ENCODE measurements at places on chromosomes 5 and 9.

- no peak for DNase-seq
These were observed 8.4 kb upstream of the URM1 start for GRCh38 chr9:128362774-128363173.

DNA sequence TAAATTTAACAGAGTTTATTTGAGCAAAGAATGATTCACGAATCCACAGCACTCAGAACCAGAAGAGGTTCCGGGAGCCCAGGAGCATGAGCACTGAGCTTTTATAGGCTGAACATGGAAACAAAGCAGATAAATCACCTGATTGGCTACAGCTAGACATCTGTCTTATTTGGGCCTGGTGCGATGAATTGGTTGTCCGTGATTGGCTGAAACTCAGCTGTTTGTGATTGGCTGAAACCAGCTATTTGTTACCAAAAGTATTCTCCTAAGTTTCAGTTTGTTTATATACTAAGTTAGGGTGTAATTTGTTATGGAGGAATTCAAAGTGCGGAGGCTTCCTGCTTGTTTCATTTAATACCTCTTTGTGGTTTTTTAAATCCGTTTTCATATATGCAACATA, 15.8 kb upstream of the LCP2 start:
- DNase-seq, result no peak

GRCh38 chr5:15132816-15133405, 261.3 kb upstream of the ANKH start:
- no peak for DNase-seq

DNA sequence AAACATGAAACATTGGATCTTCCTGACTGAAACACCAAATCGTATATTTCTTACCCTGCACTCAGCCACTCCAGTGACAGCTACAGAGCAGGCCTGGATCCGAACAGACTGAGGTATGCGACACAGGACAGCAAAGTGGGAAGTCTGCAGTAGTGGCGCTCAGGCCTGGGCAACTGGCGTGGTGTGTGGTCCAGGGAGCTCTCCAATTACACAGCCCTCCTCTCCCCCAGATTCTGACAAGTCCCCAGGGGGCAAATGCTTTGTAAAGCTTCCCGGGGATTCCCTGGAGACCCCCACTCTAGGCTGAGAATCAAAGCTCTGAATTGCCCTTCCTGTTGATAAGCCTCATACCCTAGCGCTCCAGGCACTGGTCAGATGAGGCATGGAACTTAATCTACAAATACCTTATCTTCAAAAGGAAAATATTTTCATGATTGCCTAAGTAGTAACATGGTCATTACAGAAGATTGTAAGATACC, 104.8 kb upstream of the ERCC6L2 start:
- no peak for DNase-seq

- peak; percentile 70 for DNase-seq
These were observed 837 bp downstream of the UIMC1 start for GRCh38 chr5:177005619-177006264.

DNA sequence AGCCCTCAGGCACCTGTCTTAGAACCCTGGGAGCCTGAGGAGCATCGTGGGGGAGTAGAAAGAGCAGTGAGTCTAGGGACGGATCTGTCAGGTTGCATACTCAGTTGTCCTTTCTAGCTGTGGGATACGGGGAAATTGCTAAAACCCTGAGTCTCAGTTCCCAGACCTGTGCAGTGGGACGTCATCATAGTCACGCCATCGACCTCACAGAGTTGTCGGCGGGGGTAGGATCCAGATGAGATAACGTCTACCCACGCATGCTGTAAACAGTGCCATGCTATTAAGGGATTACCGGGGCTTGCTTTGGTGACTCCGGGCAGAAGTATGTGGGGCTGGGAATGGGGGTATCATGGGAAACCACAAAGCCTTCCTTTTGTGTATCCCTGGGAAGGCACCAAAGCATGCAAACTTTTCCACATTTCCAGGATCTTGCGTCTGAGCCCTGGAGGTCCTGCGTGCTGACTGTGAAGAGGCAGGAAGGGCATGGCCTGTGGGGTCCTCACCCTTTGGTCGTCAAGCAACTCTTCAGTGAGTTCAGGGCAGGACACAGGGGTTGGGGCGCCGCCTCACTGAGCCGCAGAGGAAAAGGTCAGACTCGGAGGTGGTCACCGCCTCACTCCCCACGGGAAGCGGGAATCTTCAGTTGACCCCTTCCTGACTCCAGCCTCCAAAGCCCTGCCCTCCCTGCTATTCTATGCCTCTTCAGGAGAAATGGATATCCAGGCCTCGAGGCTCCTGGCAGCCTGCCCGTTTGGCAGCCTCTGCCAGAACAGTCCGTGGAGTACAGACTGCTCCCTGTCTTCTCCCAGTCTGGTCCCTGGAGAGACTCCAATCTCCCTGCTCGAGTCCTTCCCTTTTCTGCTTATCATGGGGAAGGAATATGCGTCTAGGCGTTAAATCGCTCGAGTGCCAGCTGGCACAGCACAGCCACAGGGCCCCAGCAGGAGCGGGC, 186.8 kb upstream of the KLF9 start:
- peak; percentile 97 for DNase-seq

DNA sequence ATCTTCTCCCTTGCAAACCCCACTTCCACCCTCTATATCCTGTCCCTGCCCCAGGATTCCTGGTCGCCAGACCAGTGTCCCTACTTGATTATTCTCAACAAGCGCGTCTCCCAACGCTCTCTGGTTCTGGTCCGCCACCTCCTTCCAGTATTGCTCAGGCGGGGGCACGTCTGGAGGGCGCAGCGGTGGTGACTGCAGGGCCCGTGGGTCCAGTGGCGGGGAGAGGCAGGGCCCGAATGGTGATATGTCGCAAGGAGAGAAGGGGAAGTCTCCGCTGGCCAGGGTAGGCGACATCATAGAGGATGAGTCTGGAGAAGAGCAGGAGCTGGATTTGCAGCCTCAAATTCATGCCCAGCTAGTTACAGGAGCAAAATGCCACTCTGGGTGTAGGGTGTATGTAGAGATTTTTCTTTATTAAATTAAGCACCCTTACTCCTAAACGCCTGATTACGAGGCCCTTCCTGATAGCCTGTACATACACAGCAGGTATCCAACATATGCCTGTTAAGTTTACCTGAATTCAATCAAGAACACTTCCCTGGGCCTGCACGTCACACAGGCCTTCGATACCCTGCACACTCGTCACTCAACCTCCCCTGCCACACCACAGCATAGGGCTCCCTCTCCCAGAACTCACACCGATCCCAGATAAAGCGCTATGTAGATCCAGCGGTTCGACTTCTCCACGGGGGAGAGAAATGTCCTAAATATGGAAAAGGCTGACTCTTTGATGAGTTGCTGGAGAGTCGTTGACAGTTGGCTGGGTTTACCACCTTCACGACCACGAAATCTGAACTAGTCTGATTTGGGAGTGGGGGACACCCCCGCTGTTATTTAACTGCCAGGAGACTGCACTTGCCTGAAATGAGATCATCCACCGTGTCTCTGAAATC, 4.8 kb downstream of the MCIDAS start:
- no peak for DNase-seq

GRCh38 chr5:173265433-173265832, 30.4 kb upstream of the NKX2-5 start:
- DNase-seq, result no peak

GRCh38 chr9:134231767-134232166, 67.4 kb upstream of the RNU6ATAC start:
- no peak for DNase-seq

DNA sequence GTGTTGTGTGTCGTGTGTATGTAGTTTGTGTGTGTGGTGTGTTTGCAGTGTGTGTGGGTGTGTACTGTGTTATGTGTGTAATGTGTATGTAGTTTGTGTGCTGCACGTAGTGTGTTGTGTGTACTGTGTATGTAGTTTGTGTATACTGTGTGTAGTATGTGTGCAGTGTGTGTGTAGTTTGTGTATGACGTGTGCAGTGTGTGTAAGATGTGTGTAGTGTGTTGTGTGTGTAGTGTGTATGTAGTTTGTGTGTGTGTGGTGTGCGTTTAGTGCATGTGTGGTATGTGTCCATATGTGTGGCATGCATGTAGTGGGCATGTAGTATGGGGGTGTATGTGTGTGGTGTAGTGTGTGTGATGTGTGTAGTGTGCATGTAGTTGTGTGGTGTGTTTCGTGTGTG, 39.6 kb downstream of the SYK start:
- DNase-seq, result no peak

GRCh38 chr9:123775289-123776284, 154.3 kb downstream of the DENND1A start:
- DNase-seq, result no peak

DNA sequence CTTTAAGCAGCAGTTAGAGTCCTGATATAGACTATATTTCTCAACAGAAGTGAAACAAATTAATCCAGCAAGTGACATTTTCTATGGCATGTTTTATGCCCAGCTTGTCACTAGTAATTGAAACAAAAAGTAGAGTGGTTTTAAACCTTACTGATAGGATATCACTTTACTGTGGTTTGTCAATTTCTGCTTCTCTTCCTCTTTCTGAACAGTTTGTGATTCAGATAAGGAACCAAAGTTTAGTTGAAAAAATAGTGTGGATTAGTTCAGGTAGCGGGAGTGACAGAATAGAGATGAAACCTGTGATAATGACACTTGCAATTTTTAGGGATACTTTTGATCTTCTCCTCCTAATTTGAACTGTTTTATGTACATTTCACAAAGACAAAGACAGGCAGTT, 485.7 kb upstream of the EDIL3 start:
- DNase-seq, result no peak

DNA sequence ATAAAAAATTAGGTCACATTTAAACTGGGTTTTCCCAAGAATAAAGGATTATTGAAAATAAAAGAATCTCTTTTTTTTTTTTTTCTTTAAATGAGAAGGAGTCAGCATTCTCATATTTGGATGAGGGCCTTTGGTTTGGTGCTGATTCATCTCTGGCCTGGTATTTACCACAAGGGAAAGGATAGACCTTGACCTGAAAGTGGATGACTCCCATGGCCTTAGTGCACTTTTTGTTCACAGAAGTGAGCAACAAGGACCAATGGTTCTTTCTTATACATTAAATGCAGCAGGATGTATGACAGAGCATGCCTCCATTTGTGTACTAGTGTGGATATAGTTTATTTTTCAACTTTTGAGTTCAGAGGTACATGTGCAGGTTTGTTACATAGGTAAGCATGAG, 6.9 kb downstream of the YTHDC2 start:
- DNase-seq, result peak; percentile 46

GRCh38 chr9:38386319-38386895, 6.1 kb upstream of the ALDH1B1 start:
- DNase-seq, result no peak

- no peak for DNase-seq
These were observed 36.8 kb upstream of the UNC5A start for GRCh38 chr5:176773408-176774035.

GRCh38 chr9:83473488-83473971, 64.7 kb downstream of the FRMD3 start:
- DNase-seq, result peak; percentile 8

DNA sequence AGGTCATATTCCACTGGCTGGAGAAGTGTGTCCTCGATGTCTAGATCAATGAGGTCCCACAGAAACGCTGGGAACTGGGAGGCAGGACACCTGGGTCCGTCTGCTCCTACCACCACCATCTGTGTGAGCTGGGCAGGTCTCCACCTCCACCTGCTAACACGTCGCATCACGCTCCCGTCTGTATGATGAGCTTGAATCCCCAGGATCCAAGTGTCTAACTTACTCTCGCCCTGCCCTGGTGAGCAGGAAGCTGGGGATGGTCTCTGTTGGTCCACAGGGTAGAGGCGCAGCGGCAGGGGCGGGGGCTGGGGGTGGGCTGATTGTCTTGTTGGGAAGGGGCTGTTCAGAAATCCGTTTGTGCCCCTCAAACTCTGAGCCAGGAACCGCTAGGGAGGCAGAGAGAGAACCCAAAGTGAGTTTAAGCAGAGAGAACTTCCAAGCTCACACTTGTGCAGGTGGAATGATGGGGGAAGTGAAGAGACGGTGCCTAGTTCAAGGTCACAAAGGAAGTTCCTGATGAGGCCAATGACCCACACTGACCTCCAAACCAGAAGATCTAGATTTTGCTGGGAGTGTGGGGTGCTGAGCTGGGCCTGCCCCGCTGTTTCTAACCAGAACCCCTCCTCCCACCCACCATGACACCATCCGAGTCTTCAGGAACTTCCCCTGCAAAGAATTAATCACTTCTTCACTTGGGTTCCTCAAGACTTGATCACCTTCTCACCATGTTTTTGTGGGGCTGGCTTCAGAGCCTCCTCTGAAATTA, 21.1 kb downstream of the ORM2 start:
- DNase-seq, result no peak

GRCh38 chr5:131677115-131677514, 42.1 kb upstream of the RAPGEF6 start:
- no peak for DNase-seq

DNA sequence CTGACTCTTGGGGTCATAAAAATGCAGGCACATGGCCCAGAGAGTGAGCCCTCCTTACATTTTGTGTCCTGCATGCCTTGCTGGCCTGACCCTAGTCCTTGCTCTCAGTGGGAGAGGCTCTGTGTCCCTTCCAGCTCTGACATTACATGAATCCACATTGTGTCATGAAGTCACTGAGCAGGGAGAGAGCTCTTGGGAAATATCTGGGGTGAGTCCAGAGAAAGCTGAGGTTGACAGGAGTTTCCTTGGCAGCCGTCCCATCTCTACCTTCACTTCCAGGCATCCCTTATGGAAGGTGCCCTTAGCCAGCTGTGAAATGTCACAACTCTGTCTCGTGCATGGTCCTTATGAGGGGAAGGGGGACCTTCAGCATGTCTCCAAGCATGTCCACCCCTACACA, 41.0 kb downstream of the FAT2 start:
- no peak for DNase-seq

DNA sequence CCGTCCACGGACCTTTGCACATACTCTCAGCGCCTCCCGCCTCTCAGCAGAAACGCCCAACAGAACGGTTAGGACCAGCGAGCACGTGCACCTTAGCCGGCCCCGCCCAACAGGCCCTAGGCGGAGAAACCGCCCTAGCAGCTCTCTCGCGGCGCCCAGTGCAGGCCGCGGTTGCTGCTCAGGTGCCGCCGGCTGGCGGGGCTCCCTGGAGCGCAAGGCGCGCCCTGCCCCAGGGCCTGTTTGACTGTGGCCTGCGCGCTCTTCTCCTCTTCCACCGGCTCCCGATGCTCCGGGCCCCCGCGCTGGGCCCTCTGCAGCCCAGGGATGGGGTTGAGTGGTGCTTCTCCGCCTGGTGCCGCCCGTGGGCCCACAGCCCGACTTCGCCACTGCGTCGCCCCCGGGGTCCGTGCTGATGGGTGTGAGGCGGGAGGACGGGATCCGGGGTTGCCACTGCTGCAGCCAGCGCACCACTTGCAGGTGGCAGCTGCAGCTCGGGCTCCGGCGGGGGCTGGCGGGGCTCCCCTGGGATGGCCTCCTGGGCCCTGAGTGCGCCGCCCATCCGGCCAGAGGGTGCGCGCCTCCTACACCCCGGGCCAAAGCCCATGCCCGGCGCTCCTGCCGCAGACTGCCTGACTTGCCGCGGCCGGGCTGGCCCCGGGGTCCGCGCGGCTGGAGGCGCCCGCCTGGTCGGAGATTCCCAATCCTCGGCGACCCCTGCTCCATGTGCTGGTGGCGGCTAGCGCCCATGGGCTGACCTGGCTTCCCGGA, 1889.4 kb upstream of the CDH9 start:
- DNase-seq, result no peak

DNA sequence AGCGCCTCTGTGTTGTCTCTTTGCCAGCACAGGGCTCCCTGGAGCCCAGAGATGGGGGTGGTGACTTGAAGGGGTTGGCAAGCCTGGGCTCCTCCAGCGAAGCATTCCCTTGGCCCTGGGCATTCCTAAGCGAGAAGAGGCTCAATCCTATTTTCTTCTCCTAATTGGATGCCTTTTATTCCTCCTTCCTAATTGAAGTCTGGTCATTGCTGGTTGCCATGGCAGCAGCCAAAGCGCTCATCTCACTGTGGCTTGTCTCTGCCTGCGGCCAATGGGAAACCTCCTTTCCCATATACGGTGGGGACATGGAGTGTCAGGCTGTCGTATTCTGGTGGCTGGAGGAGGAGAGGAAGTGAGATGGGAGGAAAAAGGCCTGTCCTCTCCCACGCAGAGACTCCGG, 52.3 kb upstream of the RARS1 start:
- no peak for DNase-seq

Measured in AG10803 (cell line).